Transverse colon (tissue), 4 donors: ENCODE measurements at places on chromosomes 3 and 15. TPM values are rescaled to one million over a fixed set of nuclear protein-coding genes. Genes with fewer than 3 reads are reported as not detected.

DNA sequence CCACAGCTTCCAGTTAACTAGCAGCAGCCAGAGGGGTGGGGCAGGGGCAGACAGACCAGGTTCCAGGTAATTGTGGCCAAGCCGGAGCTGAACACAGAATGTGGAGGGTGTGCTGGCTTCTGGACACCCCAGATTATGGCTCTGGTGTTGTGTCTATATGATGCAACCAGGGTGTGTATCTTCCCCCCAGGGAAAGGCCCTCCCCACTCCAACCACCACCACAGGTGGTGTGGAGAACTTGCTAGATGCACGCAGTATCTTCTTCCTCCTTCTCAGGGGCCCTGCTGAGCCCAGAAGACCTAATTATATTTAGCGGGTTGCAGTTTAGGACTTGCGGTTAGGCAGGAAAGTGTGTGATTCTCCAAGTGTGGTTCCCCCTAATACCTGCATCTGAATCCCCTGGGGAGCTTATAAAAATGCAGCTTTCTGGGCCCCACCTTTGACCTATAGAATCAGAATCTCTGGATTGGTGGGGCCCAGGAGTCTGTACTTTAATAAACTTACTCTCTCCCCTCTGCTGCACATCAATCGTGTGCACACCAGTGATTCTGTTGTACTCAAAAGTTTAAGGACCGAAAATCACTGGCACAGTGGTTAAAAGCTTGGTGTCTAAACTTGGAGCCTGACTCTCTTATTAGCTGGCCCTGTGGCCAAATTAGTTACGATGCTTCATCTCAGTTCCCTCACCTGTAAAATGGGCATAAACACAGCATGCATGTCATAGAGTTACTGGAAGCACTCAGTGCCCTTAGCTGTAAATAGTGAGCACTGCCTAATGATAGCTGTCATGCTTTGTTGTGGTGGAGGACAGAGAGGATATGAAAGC lies 379.1 kb upstream of the PROK2 start:
- DNase-seq, result peak; percentile 51

DNA sequence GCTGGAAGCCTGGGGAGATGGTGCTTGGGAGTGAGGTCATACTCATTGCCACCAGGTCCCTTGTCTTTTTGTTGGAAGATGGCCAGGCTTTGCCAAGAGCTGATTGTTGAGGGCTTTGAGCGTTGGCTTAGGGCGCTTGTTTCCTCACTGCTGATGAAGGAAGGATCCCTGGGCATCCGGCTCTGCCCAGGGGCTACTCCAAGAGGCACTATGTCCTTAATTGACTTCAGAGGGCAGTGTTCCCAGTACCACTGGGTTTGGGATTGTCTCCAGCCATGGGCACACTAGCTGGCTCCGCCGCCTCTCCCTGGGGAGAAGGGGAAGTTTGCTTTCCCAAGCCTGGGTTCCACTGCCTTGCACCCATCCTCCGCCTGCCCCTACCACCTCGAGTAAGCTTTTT lies 57.2 kb upstream of the RGMA start:
- no peak for DNase-seq

DNA sequence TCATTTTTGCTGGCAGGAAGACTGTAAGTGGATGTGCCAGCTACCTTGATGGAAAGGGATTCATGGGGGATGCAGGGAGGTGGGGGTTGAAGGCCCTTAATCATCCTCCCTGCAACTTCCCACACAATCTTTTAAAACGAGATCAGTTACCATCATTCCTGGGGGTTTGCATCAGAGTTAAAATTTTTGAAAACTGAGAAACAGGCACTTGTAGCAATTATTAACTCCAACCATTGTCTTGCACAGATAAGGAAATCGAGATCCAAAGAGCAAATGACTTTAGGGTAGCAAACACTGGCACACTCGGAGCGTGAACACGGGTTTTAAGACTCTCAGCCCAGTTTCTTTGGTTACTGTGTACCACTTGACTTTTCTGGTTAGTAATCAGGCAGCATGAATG lies 41.9 kb downstream of the GPD1L start:
- no peak for DNase-seq

DNA sequence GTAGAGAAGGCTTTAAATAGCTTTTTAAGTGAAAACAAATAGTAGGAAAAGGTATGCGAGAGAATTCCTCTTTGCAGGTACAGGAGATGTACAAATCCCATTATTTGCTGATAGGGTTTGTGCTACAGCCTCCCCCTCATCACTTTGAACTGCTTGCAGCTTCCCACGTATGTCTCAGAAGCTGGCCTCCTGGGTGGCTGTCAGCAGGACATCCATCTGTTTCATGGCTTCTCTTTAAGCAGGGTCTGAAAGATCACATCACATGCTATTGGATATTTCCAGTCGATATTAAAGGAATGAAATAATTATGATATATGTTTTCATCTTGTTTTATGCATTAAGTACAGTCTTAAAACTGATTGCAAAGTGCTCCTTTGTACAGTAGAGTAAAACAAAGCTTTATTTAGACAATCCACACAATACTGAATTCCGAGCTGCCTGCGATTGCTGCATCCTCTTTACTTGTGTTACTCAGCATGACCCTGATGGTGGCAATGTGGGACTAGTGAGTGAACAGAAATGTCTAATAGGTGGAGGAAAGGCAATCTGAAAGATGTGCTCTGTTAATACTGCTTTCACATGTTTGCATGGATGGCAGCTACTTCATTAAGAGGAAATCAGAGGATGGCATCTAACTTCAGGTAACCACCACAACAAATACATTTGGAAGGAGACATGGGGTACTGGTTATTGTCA lies 930.6 kb upstream of the SEMA6D start:
- DNase-seq, result no peak

The SLC9C1 gene
- not detected for total RNA-seq
